ENCODE measurements at places on chromosomes 13 and 19.

GRCh38 chr19:33273881-33274662, 28.3 kb downstream of the CEBPA start:
- peak; percentile 33 for DNase-seq

GRCh38 chr19:22893855-22894270, 61.8 kb downstream of the ZNF723 start:
- no peak for DNase-seq

GRCh38 chr13:91563799-91564198, 165.4 kb downstream of the GPC5 start:
- no peak for DNase-seq

DNA sequence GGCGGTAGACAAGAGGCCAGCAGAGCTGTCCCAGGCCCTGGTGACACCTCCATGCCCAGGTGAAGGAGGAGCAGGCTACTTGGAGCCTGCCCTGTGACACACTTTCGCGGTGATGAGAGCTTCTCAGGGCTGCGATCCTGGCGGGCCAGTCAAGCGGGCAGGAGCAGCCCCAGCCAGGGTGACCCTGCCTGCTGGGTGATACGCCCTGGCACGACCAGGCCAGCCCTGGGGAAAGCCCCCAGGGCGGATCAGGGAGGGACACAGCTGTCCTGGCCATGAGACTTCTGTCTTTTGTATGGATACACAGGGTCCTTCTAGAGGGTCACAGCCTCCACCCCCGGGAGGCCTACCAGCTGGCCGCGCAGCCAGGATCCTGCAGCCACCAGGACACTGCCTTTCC, 13.1 kb downstream of the DNM2 start:
- DNase-seq = no peak

DNA sequence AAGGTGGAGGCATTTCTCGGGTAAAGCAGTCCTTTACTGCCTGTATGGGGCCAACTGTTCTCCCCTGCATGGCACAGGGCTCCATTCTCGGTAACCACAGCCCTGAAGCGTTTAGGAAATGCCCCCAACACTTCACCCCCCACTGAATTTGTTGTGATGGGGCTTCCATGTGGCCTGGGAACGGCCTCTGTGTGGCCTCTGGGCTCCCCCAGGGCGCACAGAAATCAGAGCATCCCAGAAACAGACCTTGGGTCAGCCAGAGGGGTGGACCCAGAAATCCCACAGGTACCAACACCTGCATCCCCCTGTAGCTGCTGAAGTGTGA, 153.7 kb upstream of the VSTM2B start:
- DNase-seq = no peak

- no peak for DNase-seq
Measured at GRCh38 chr13:48662226-48662625, 8.5 kb downstream of the CYSLTR2 start.

DNA sequence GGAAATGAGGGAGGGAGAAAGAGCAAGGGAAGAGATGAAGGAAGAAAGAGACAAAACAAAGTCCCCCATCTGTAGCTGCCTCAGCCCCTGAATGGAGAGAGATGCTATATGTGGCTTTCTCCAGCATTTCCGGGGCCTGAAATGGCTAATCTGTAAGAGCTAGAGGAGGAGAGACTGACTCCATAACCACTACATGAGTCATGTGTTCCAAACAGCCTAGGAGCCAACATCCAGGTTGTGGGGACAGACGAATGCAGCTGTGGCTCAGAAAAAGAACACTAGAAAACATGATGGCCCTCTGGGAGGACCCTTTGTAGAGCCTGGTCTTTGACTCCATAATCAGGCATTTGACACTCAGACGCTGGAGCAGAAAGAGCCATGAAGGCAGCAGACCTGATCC, 292.0 kb upstream of the ZNF507 start:
- DNase-seq = no peak

- DNase-seq = no peak
Measured at GRCh38 chr13:20658451-20659040, 45.0 kb upstream of the IL17D start.

- DNase-seq = no peak
Measured at GRCh38 chr13:109809216-109809932, 23.0 kb upstream of the IRS2 start.

GRCh38 chr13:42892760-42893159, 99.3 kb downstream of the EPSTI1 start:
- DNase-seq = no peak

DNA sequence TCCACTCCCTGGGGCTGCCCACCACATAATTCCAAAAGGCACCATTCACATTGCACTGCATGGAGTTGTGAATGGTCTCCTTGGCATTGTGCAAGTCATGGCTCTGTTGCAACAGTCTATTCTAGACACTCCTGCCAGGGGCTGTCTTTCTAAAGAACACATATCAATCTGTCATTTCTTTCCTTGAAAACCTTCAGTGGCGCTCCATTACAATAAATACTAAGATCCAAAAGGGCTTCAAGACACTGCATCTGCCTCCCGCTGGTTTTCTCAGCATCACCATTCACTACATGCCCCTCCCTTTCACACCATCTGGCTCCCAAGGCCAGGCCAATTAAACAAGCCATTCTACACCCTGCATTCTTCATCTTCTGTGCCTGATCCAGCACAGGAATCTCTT, 32.2 kb upstream of the TM9SF2 start:
- DNase-seq = no peak

DNA sequence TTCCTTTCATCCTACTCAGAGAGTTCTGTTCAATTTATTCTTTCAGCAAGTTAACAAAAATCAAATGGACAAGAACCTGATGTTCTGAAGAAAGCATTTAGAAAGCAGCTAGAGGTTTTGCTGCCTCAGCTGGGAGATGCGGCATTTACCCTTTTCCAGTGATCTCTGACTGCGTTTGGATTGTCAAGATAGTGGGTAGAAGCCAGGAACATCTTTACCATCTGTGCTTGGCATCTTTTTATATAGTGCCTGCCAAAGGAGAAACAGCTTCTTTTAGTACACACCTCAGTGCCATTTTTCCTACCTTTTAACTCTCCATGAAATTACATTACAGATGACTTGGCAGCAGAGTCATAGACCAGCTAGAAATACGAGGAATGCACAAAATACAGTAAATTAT, 680.8 kb downstream of the SLITRK1 start:
- no peak for DNase-seq

DNA sequence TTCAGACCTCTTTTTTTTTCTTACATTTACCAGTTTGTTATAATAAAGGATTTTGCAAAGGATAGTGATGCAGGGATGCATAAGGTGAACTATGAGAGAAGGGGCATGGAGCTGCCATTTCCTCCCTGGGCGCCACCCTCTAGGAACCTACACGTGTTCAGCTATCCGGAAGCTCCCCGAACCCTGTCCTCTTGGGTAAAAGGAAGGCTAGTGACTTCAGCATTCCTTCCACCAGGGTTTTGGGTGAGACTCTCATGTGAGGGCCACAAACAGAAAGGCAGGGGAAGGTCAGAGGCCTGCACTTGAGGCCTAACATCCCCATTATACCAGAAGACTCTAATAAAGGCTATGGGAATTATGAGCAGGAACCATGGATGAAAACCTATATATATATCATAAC, 57.3 kb downstream of the IFT88 start:
- DNase-seq = no peak

- DNase-seq = no peak
Measured at GRCh38 chr19:31512181-31512970, 163.1 kb upstream of the TSHZ3 start.

GRCh38 chr19:9727644-9728043, 40.9 kb downstream of the ZNF846 start:
- DNase-seq = no peak

- no peak for DNase-seq
Measured at GRCh38 chr13:91909617-91910016, 511.2 kb downstream of the GPC5 start.

GRCh38 chr13:110228936-110229904, 77.7 kb downstream of the COL4A1 start:
- DNase-seq = no peak

DNA sequence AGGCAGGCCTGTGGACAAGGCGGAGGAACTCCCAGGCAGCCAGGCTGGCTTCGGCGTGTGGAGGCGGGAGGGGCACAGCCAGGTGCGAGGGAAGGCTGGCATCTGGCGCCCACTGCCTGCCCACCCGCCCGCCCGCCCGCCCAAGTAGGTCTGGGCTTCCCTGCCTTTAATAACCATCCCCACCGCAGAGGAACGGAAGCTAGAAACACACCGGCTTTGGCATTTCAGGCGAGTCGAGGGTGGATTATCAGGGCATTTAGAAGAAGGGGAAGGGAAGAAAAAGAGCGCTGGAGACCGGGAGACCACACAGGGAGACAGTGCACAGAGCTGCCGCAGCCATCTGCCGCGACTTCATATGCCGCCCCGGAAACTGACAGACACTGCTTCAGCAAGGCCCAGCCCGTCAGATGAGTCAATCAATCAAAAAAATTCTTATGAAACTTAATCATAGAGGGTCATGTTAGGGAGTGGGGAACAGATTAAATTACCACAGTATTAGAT, 199.7 kb downstream of the TSHZ3 start:
- DNase-seq = no peak

- DNase-seq = no peak
Measured at GRCh38 chr13:49972709-49973108, 24.1 kb upstream of the TRIM13 start.

GRCh38 chr13:40252241-40252640, 414.2 kb downstream of the FOXO1 start:
- DNase-seq = no peak

- no peak for DNase-seq
Measured at GRCh38 chr13:44961997-44962396, 27.3 kb downstream of the NUFIP1 start.

GRCh38 chr19:51651216-51651846, 4.7 kb upstream of the SIGLEC14 start:
- no peak for DNase-seq

- DNase-seq = no peak
Measured at GRCh38 chr19:11337080-11337479, 2.4 kb downstream of the RAB3D start.

GRCh38 chr19:28500296-28500695, 712.7 kb downstream of the UQCRFS1 start:
- DNase-seq = no peak

GRCh38 chr13:29473166-29473565, 122.3 kb downstream of the SLC7A1 start:
- DNase-seq = no peak

DNA sequence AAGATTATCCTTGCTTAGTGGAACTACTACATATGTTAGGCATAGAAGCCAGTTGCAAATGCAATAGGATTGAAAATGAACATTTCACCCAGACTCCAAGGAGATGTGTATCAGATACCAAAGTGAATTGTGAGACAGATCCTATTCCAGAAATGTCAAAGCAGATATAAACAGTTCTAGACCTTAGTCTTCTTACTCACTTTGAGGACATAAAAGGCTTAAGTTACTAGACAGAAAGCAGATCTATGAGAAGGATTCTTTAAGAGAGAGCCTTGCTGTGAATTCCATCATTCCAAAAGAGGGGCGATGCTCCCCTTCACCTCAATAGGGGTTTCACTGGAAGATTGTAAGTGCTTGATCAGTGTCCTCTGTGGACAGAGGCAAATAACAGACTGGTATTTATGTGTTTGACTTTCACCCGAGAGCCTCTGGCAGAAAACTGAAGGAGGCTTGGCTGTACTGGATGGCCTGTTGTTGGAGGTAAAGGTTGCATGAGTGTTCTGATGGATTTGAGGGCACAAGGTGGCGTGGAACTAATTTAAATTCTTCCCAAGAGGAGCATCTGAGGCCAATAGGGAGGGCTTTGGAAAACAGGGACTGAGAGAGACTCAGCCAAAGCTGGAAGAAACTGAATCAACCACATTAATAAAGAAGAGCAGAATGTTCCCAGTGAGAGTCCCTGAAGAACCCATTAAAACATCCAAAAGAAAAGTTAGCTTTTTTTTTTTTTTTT, 194.8 kb downstream of the DCLK1 start:
- no peak for DNase-seq

GRCh38 chr13:35518337-35518946, 42.0 kb upstream of the MAB21L1 start:
- no peak for DNase-seq
